GM03348 (cell line): ENCODE measurements at places on chromosomes 5 and 9.

DNA sequence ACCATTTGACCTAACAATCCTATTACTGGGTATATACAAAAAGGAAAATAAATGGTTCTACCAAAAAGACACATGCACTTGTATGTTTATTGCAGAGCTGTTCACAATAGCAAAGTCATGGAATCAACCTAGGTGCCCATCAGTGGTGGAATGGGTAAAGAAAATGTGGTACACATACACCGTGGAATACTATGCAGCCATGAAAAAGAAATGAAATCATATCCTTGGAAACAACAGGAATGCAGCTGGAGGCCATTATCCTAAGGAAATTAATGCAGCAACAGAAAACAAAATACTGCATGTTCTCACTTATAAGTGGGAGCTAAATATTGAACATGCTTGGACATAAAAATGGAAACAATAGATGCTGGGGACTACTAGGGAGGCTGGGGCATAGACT, 534.1 kb upstream of the SGCD start:
- no peak for DNase-seq

DNA sequence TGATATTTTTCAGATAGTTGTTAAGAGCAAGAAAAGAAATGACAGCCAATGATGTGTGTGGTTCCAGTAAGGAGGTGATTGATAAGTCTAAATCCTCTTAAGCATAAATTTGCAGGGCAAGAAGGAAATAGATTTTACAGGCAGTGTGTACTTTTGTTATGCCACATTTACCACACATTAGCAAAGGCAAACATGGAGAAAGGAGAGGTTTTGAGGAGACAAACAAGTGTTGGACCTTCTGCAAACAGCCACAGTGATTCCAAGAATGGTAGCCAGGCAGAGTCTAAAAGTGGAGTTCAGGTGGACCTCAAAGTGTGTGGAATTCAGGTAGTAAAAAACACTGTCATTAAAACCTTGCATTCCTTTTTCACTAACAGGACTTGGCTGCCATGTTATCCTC, 295.9 kb upstream of the ITGA1 start:
- no peak for DNase-seq

DNA sequence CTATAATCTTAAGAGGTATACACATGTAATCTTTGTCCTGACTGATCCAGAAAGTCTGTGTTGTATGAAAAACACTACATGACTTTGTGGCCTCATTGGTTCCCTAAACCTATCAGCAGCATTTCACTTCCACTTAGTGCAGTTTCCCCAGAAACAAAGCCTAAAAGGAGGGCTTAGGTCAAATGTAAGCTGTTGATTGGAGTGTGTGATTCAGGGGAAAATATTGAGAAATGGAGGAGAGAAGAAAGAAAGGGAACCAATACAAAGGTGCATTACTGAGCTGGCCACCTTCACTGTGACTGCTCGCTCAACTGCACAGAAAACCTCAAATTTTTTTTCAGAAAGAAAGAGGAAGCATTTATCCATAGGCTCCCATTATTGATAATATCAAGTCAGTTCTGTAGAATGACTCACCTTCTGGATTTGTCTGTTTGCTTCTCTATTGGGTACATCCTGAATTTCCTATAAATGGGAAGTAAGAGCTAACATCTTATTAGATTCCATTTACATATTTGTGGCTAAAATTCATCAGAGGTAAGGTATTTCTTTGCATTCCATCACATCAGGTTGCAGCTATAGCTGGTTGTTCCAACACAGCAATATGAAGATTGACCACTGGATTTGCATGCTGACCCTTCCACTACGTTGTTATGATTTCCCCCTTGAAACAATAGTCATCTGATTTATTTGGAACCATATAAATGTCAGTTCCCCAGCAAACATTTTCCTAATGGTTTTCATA, 10.3 kb upstream of the FST start:
- peak; percentile 36 for DNase-seq

DNA sequence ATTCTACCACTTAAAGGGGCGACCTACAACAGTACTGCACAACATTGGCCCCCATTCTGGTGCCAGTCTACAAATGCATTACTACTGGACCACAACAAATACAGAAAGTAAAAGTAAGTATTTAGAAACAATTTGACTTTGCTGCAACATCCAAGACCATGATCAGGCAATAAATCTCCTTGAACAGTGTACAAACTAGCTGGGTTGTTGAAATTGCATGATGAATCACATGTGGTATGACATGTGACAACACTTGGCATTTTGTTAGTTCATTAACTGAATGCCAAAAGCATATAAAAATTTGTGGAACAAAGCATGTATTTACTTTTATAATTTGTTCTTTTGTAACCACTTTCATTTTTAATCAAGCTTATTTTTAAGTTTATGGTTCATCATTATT, 270.5 kb downstream of the NFIB start:
- no peak for DNase-seq

DNA sequence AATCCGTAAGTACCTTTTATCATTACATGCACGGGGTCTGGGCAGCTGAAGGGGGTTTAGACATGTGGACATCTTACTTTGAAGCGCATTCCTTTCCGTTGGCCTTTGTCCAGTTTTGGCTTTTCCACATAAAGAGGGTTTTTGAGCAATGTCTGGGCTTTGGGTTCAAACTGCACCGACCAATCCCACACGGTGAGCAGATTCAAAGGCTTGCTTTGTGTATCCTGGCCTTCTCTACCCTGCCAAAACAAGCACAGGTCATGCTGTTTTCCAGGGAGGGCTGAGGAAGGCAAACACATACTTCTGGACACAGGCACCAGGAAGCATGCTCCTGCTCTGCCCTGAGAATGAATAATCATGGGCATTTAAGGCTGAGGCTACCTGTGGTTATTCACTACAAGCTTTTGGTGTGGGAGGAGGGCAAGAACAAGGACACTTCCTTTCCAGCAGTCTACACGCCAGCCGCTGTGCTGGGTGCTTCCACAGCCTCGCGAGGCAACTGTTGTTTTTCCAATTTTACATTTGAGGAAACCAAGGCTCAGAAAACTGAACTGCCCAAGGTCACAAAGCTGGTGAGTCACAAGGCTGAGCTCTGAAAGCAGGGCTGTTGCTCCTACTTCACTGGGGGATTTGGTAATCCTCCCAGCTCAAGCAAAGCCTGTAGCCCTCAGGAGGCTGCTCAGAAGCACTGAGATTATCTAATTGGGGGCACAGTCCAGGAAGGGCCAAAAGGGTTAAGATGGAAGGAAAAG, 59.8 kb upstream of the GOLPH3 start:
- DNase-seq, result peak; percentile 42

DNA sequence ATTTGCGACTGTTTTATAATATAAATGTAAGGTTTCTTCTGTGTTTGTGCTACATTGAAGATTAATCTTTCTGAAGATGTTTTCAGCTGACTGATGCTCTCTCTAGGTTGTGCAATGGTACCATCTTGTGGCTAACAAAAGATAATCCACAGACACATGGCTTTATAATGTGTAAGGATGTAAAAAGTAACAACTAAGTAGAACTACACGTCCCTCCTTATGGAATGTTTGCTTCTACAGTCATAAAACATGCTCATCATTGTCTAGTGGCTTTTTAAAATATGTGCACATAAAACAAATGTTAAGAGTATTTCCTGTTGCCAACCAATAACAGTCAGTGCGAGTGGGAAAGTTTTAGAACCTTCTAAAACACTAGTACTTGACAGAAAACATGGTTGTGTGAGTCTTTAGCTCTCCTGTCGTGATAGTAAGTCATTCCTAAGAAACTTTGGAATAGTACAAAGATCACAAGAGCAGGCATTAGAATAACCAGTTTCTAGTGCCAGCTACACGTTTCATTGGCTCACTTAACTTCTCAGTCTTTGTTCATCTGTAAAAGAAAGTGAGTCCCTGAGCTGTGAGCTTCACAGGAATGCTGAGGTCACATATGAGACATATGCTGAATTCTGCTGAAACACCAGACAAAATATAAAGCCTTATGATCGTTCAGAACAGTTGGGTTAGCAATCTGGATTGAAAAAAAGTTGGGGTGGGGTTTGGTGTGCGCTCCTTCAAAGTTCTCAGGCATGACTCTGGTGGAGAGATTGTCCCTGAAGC, 75.7 kb upstream of the GLIS3 start:
- DNase-seq, result peak; percentile 78

- peak; percentile 79 for DNase-seq
Measured at GRCh38 chr5:54761213-54761701, 224.1 kb downstream of the ESM1 start.

DNA sequence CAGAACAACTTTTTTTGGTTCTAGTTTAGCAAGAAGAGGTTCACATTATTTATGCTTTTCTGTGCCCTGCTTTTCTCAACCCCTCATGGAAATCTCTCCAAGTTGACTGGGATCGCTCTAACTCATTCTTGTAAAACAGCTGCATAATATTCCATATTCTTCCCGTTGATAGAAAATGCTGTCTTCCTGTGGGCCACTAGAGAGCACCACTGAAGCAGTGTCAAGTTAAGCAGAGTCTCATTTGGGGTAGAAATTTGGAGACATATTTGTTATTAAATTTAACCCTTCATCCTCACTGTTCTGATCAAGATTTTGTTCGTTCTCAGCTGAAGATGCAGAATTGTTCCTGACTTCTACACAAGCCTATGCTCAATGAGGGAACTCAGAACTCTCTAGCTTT, 140.1 kb downstream of the CEMIP2 start:
- no peak for DNase-seq

DNA sequence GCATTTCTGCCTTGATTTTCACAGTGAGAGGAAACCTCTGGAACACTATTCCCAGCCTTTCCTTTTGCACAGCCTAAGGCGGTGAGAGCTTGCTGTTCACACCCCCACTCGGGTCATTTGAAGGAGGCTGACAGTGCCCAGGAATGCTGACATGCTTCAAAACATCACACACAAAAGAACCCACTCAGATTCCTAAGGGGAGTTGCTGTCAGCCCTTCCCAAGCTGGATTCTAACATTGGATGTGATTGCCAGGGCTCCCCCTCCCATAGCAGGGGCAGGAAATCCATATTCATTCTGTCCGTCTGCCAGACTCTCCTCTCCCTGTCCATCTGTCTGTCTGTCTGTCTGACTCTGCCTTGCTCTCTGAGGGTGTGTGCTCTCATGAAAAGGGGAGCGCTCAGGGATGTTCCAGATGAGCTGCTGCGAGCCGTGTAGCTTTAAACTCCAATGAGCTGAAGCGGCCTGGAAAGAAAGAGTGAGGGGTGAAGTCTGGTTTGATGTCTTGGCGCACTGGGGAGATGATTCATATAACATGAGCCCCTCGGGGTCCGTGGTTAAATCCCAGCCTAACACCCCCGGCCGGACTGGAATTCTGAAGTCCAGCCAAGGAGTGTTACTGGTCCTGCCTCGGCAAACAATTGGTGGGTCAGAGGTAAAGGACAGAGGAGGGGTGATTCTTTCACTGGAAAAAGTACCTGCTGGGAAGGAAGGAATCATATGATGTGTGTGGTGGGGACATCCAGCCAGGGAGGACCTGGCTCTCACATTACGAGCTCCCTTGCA, 517.0 kb downstream of the CCDC171 start:
- DNase-seq, result peak; percentile 43

GRCh38 chr5:175575301-175575700, 82.6 kb upstream of the HRH2 start:
- no peak for DNase-seq

DNA sequence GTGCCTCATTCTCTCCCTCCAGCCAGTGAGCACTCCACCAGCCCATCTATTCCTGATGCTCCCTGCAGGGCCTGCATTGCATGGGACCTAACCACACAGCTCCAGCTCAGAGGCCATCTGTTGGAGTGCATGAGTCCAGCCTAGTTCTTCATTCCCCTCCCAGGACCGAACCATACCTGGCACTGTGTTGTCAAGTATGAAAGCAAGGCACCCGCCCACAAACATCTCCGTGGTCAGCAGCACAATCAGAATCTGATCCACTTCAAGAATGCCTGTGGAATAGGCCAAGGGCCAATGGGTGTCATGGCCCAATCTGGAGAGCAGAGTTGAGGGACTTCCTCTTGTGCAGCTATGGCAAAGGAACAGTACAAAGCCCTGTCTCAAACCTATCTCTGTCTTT, 5.9 kb downstream of the SLC23A1 start:
- DNase-seq, result no peak

- no peak for DNase-seq
Measured at GRCh38 chr5:149798466-149798865, 68.4 kb downstream of the PPARGC1B start.

GRCh38 chr5:9337928-9338595, 207.8 kb downstream of the SEMA5A start:
- DNase-seq, result peak; percentile 64

DNA sequence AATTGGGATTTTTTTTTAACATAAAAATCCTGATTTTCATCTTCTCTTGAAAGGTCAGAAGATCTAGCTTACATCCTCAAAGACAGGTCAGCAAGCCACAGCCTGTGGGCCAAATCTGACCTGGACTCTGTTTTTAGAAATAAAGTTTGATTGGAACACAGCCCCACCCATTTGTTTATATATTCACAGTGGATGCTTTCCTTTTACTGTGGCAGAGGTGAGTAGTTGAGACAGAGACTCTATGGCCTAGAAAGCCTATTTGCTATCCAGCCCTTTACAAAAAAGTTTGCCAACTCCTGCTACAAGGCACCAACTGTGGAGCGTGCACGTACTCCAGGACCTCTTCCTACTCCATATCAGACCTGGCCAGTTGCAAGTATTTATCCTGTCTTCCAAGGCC, 13.4 kb upstream of the CCNJL start:
- DNase-seq, result no peak

- DNase-seq, result peak; percentile 94
Measured at GRCh38 chr9:2016408-2017330, 1.5 kb downstream of the SMARCA2 start.
